ENCODE measurements at places on chromosomes 2 and 18.
A peak's percentile ranks its signal among the peaks of the same experiment; 100 is the strongest.

- no peak for DNase-seq
Measured at GRCh38 chr2:73984922-73985307, 205 bp downstream of the TET3 start.

GRCh38 chr18:44599412-44599811 is 81.3 kb upstream of the SETBP1 start:
- no peak for DNase-seq

- no peak for DNase-seq
Measured at GRCh38 chr2:105747991-105748390, 3.3 kb downstream of the NCK2 start.

DNA sequence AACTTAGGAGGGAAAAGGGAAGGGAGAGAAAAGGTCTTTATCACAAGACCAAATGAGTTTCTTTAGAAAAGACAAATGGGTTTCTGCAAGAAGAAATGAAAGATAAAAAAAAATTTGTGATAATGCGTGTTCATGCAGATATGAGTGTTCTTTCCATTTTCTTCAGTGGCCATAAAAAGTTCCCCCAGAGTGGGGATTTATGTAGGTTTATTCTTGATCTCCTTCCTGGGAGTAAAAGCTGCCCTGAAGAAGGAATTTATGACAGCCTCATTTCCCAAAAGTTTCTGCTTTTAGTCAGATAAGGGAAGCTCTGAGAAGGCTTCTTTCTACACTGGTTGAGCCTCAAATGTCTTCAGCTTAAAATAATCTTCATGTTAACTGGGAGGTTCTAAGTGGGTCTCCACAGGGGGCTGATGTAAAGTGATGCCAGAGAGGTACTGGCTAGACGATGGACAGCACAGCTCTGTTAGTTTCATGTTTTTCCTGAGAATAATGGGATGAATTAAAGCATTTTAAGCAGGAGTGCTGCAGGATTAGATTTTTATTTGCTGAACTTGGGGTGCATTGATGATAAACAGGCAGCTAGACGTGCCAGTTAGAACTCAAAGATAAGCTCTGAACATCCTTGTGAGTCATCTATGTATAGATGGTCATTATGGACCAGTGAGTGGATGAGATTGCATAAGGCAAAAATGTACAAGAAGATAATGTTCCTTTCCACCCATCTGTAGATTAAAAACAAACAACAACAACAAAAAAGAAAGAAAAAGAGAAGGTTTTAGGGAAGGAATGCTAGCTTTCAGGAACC is 99.4 kb upstream of the MSH2 start:
- no peak for DNase-seq

- no peak for DNase-seq
Measured at GRCh38 chr2:121504316-121504715, 26.4 kb upstream of the RNU4ATAC start.

DNA sequence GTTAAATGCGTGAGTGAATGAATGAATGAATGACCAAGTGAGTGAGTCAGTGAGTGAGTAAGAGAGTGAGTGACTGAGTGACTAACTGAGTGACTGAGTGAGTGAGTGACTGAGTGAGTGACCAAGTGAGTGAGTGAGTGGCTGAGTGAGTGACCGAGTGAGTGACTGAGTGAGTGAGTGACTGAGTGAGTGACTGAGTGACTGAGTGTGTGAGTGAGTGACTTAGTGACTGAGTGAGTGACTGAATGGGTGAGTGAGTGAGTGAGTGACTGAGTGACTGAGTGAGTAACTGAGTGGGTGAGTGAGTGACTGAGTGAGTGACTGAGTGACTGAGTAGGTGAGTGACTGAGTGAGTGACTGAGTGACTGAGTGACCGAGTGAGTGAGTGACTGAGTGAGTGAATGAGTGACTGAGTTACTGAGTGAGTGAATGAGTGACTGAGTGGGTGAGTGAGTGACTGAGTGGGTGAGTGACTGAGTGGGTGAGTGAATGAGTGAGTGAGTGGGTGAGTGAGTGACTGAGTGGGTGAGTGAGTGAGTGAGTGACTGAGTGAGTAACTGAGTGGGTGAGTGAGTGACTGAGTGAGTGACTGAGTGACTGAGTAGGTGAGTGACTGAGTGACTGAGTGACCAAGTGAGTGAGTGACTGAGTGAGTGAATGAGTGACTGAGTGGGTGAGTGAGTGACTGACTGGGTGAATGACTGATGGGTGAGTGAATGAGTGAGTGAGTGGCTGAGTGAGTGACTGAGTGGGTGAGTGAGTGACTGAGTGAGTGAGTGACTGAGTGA is 11.3 kb downstream of the MAL start:
- no peak for DNase-seq

- DNase-seq: no peak
Measured at GRCh38 chr2:43685357-43685756, 9.1 kb upstream of the C1GALT1C1L start.

DNA sequence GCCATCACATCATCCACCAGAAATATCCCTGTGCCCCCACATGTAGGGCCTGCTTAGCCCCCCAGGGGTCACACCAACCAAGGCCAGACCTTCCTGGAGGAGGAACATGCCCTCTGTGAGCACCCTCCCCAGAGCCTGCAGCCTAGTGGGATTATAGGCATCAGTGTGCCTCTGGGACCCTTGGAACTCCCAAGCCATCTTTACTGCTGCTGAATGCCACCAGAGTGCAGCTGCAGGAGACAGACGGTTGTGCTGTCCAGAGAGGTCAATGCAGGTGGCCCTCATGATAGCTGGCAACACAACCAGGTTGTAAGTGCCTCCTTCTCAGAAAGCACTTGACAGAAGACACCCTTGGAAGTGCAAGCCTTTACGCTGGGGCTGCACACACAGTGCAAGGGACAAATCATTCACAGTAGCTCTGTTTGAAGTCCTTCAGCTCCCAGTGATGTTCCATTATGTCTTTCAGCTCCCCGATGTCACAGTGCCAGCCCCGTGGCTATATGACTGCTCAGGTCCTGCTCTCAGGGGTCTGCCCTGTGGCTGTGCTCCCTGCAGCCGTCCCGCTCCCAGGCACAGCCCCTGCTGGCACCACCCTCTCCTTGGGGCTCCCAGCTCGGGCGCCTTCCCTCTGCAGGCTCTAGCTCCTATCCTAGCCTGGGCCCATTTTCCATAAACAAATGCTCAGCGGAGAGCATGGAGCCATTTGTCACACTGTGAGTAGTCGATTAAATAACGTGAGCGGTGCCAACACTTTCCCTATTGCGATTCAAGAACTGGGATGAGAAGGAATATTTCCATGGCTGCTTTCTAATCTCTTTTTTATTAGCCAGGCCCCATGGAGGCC is 65.1 kb downstream of the EDAR start:
- no peak for DNase-seq

DNA sequence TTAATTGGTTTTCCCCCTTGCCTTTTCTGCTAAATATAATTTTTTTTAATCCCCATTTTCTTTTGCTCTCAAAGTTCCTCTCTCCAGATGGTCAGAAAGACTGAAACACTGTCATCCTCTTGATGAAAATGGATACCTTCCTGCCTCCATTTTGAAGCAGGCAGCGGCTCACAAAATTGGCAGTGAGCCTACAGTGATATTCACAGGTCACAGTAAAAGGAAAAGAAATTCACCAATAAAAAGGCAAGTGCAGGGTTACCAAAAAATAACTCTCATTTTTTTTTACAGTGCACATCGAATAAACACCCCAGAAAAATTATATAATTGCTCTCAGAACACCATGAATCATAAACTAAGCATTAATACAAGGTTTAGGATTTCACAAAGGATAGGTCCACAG is 307.5 kb downstream of the TCF4 start:
- no peak for DNase-seq

DNA sequence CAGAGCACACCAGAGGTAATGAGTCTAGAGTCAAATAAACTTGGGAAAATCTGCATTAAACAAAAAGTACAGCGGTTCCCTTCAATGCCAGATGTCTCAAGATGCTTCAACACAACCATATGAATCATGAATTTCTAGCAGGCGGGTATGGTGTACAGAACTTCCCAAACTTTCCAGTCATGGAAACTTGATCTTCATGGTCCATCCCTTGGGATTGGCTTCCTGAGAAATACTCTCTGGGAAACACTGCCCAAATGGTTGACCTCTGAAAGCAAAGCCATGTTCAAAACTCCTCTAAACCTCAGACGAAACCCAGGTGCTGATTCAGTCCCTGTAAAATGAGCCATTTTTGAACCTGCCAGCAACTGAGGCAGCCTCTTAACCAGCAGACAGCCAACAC is 16.4 kb upstream of the TMEM247 start:
- no peak for DNase-seq

GRCh38 chr2:43033466-43034241 is 192.8 kb downstream of the ZFP36L2 start:
- DNase-seq: no peak

DNA sequence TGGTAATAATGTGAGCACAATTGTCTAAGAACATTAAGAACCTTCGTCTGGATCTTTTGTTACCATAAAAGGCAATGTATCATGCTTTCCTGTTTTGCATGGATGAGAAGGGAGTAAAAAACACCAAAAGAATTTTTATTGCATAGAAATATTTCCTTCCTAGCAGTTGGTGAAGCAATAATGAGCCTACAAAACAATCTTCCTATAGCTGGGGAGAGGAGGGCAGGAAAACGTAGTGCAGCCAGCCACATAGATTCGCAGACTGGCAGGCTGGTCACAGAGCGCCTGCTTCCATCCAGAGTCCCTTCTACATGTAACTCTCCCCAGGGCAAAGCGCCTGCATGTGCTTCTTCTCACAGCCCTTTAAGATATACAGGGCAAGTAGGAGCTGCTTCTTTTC is 190.4 kb downstream of the BABAM2 start:
- DNase-seq: no peak

DNA sequence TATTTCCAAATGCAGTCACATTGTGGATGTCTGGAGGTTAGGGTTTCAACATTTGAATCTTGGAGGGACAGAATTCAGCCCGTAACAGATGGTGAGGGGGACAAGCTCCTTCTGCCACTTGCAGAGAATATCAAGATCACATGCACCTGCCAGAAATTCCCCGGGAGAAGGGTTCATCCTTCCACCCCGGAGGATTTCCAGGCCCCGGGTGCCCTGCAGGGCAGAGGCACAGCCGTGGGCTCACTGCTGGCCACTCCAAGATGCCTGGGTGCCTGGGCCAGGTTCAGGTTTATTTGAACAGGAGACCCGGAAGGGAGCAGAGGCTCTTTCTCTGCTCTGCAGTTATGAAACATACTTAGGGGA is 38.2 kb upstream of the MGAT4A start:
- no peak for DNase-seq

- no peak for DNase-seq
Measured at GRCh38 chr2:238138331-238139195, at the start of gene KLHL30. Gene KLHL30 (plus strand): TSS chr2:238138668. CDS start chr2:238140755, 2,087 bp downstream.

DNA sequence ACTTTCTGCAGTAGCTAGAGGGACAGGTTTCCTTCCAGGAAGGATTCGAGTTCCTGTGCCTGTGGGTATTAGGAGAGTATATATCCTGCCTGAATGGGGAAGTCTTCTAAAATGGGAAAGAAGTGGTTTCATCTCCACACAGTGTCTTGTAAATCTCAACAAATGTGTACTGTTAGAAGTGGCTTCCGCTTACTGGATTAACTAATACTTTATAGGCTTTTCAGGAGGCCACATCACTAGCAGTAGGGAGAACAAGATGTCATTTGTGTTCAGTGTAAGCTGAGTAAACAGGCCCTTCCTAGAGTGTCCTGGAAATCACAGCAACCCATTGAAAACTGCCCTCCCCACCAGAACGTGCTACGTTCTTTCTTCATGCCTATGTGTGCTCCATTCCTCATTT is 12.5 kb upstream of the POLR1B start:
- DNase-seq: no peak

- no peak for DNase-seq
Measured at GRCh38 chr18:72995558-72995957, 127.8 kb upstream of the NETO1 start.

GRCh38 chr18:79684787-79685186 is 5.2 kb downstream of the CTDP1 start:
- DNase-seq: no peak

DNA sequence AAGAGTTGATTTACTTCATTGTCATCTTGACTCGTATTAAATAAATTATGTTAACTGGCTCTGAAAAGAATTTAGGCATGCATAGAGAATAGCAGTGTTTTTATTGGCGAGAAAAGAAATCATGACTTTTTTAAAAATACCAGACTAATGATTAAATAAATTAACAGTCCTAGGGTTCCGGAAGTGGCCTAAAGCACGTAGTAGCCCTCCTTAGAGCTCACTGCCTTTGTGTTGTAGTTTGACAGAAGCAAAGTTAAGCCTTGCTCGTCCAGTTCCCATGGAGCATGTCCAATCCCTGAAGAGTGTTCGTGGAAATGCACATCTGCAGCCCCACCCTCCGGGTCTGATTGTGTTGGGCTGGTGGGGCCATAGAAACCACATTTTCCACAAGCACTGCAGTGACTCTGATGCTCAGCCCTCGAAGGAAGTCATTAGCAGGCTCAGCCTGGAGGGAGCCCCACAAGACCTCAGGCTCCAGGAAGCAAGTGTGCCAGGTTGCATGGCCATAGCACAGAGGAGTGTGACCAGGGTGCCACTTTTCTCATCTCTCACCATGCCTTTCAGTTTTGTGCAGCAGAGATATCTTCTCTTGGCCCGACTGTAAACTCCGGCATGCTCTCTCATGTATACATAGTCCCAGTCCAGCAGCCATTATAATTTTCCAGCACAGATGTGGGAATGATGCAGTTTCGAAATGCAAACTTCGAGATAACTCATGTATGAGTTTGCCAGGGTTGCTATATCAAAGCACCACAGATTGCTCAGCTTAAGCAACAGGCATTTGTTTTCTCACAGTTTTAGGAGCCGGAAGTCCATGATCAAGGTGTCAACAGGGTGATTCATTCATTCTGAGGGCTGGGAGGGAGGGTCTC is 188.6 kb upstream of the SH3BP4 start:
- no peak for DNase-seq

DNA sequence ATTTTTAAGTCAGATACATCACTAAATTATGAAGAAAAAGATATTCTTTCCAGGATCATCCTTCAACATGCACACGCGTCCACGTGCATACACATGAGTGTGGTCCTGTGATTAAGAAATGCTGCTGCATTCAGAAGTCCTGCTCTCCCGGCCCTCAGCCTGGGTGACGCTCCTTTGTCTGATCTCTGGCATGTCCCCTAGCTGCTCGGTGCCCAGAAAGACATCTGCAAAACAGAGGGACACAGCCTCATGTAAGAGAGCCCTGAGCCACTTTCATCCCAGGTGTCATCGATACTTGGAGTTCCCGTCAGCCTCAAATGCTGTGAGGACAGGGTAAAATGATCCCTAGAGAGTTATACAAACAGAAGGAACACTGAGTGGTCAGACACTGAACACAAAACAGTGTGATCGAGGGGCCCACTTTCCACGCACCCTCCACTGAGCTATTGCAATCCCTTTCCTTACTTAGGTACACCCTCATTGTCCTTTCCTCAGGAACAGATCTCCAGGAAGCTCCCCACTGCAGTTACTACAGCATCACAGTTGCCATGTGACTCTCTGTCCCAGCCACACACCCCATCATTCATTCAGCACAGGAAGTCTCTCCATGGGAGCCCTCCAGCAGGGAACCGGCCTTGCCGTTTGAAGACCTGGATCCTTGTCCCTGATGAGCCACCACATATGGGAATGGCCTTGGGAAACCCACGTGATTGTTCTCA is 32.1 kb downstream of the CRACDL start:
- no peak for DNase-seq

- DNase-seq: peak; percentile 88
Measured at GRCh38 chr2:215697003-215697402, 261.1 kb upstream of the FN1 start.

All from CD14-positive monocyte (primary cell).